Lung (tissue), 17 donors: ENCODE measurements at places on chromosomes 6 and 20. TPM values are rescaled to one million over a fixed set of nuclear protein-coding genes. Genes with fewer than 3 reads are reported as not detected.

Gene MATN4
- total RNA-seq: 0.49 TPM

Gene VSTM2L
- total RNA-seq: 8.0 TPM

Gene SNPH
- 3.3 TPM for total RNA-seq

Gene MICB
- total RNA-seq: 5.3 TPM

Gene BANF2
- total RNA-seq: not detected

Gene SMPDL3A
- 22.4 TPM for total RNA-seq

Gene TFEB
- 38.4 TPM for total RNA-seq
